Activated CD8-positive, alpha-beta memory T cell treated with anti-CD3 and anti-CD28 coated beads for 1 hour (primary cell): ENCODE measurements at places on chromosomes 5 and 9.

- DNase-seq: no peak
Measured at GRCh38 chr9:69093471-69094103, 58.0 kb downstream of the FXN start.

DNA sequence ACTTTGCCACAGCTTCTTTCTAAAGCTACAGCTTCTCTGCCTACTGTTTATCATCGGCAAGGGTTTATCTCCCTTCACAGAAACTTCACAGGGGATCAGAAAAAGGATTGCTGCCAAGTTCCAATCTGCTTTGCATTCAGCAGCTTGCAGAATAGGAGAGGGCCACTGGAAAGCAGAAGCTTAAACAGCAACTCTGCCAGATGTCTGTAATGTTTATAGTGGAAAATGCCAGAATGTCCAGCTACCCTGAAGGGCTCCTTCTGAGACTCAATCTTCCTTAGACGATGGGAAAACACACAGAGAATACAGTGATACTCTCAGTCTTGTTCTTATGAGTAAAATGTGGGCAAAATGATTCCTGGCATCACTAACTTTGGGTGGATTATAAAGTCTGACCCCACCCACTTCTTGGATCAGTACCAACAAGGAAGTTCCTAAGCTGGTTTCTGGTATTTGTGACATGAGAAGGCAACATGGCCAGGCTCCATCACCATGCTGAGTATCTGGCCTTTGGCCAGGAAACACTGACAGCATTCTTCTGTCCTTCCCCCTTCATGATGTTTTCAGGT lies 19.0 kb downstream of the STOM start:
- DNase-seq: no peak

- no peak for DNase-seq
Measured at GRCh38 chr5:449151-449550, 6.2 kb downstream of the EXOC3 start.

GRCh38 chr9:71368157-71368556 lies 246.7 kb upstream of the TRPM3 start:
- DNase-seq: no peak

GRCh38 chr5:5795074-5795771 lies 372.7 kb downstream of the ICE1 start:
- DNase-seq: no peak

GRCh38 chr5:176837707-176838115 lies 27.4 kb downstream of the UNC5A start:
- peak; percentile 39 for DNase-seq

- DNase-seq: no peak
Measured at GRCh38 chr5:44919560-44919959, 110.8 kb downstream of the MRPS30 start.

DNA sequence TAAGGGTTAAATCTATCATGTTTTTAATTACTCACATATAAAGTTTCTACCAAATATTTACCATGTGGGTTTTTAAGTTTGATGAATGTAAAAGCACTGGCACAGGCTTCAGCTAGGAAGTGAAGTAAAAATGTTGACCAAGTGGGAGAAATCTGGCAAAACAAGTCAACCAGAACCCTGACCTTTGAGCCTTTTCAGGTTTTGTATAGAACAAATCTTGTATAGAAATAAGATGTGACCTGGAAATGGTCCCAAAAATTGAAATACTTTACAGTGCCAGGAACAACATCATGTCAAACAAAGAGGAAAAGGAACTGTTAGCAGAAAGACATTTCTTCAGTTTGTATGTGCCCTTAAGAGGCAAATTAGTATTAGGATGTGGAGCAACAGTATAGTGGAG lies 137.6 kb downstream of the CCDC192 start:
- DNase-seq: no peak

DNA sequence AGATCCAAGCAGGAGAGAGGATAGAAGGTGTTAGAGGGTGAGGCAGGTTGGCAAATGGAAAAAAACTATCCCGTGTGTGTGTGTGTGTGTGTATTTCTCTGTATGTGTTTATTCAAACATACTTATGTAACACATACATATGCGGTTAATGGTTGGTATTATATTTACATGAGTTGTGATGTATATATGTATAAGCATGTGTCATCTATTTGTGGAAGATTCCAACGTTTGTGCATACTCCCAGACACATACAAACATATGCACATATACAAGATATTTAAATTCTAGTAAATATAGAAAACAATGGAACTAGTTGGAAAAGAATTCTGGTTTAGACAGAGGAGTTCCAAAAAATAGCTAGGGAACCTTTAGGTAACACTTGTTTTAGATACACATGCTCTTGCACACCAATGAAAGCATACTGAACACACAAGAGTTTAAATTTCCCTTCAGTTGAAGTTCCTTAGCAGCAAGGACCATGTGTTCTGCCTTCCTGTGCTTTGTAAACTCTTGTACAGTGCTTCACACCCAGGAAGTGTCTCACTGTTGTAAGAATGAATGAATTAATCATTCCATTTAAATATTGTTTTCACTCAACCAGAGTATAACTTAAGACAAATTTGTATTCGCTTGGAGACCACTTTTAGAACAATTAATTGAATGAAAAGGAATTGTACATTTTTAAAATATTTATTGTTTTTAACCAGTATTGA lies 257.8 kb downstream of the FER start:
- no peak for DNase-seq

GRCh38 chr9:2260417-2261306 lies 245.5 kb downstream of the SMARCA2 start:
- no peak for DNase-seq

- DNase-seq: no peak
Measured at GRCh38 chr5:134549714-134550113, 24.2 kb downstream of the JADE2 start.
